ENCODE measurements at places on chromosomes 7 and 10.

GRCh38 chr10:79944428-79945395 lies 4.2 kb downstream of the SFTPD start:
- DNase-seq: no peak

DNA sequence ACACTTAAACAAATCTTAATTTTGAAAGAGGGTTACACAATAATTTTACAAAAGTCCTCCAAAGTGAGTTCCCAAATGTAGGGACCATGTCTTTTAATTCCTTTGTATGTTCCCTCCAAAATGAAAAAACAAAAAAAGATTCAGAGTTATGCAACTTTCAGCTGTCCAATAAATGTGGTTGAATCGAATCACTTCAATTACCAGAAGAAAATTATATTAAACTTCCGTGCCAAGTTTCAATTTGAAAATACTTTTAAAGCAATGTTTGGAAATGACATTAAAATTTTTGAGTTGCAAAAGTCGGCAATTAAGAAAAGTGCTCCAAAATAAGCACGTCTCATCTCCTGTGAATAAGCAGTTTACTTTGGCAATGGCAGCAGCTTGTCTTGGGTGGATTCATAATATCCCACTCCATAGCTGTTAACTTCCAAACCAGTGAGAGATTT lies 60.3 kb upstream of the C1GALT1 start:
- DNase-seq: no peak

DNA sequence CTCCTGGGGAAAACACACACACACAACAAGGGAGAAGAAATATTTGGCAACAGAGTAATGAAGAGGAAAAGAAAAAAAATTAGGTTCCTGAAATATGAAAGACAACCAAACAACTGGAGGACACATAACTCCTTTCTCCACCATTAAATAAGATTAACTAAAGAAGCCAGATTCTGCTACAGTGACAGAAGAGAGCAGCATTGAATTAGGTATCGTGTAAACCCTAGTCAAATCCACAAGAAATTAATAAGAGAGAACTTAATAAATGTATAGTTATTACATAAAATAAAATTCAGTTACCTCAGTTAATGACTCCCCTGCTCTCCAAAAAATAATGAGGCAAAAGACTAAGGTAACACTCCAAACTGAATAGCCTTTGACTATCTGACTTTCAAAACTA lies 306.7 kb downstream of the CRPPA start:
- DNase-seq: peak; percentile 35

DNA sequence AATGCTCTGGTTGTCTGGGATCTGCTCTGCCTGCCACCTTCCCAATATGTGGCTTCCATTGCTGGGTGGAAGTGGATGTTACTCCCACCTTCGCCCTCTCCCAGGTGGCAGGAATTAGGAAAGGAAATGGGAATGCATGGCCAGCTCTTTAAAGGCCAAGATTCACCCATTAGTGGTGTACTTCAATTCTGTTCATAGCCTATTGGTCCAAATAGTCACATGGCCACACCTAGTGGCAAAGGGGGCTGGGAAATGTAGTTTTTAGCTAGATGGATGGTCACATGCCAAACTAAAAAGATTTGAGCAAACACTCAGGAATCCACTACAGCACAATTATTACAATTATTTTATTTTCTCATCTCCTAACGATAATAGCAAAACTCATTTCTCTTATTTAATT lies 135.1 kb downstream of the NPY start:
- no peak for DNase-seq

GRCh38 chr10:47222461-47222860 lies 77.5 kb upstream of the GDF10 start:
- no peak for DNase-seq

DNA sequence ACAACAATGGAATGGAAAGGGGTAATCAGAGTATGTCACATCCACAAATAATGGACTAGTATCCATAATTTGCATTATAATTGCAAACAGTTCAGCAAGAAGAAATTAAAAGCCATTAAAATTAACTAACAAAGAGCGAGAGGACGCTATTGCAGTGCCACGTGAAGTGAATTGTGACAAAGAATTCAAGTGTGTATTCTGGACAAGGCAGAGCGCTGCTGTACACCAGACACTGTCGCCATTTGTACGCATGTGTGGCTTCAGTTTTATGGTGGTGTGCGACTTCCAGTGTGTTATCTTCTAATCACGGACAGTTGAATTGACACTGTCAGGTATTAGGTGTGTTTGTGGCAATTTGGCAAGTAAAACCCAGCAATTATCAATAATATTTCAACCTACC lies 11.3 kb downstream of the CYP3A5 start:
- no peak for DNase-seq

DNA sequence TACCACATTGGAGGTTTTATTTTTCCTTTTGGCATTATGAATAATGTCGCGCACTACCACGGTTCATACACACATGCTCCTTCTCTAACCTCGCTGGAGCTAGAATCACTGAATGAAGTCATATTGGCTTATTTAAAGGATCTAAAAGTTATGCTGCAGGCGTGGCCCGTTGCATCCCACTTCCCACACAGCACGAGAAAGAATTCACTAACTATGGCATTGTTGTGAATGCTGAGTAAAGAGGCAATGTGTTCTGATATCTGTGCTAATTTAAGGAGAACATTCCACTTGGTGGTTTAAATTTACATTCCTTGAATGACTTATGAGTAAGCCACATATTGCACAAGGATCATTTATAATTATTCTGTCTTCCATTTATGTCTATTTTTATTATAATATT lies 20.7 kb downstream of the TCERG1L start:
- no peak for DNase-seq

DNA sequence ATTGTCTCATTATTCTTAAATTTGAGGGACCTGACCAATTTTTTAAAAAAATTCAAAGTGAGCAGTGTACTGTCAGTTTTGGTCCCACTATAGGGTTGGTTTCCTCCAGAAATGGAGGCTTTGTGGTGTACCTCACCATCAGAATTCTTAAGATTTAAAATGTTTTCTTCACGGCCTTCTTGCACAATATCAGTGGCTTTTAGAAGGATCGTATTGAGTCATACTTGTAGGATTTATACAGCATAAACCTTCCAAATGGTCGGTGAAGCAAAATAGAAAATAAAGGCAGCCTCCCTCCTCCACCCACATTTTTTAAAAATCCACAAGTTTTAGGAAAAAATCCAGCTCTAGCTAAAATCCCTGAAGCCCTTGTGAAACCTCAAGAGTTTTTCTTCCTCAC lies 126.4 kb downstream of the RNLS start:
- DNase-seq: peak; percentile 32

DNA sequence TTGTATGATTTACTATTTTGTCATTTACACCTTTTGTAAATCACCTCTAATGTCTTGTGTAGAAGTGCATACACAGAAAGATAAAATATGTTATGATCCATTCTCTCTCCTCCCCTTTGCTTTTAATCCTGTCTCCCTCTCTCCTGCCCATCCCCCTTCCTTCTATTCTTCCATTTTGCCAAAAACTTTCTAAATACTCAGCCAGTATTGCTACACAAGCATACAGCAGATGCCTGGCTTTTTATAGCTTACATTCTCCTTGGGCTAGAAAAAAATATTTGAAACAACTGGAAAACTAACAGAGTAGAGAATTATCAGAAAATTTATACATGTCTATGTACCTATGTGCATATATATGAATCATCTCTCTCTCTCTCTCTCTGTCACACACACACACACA lies 308.7 kb upstream of the BMPER start:
- no peak for DNase-seq

GRCh38 chr7:50712252-50713122 lies 70.2 kb downstream of the GRB10 start:
- no peak for DNase-seq

GRCh38 chr7:32489788-32490126 lies 423 bp downstream of the LSM5 start:
- no peak for DNase-seq

GRCh38 chr10:70355051-70356021 lies 27.1 kb downstream of the LRRC20 start:
- no peak for DNase-seq

DNA sequence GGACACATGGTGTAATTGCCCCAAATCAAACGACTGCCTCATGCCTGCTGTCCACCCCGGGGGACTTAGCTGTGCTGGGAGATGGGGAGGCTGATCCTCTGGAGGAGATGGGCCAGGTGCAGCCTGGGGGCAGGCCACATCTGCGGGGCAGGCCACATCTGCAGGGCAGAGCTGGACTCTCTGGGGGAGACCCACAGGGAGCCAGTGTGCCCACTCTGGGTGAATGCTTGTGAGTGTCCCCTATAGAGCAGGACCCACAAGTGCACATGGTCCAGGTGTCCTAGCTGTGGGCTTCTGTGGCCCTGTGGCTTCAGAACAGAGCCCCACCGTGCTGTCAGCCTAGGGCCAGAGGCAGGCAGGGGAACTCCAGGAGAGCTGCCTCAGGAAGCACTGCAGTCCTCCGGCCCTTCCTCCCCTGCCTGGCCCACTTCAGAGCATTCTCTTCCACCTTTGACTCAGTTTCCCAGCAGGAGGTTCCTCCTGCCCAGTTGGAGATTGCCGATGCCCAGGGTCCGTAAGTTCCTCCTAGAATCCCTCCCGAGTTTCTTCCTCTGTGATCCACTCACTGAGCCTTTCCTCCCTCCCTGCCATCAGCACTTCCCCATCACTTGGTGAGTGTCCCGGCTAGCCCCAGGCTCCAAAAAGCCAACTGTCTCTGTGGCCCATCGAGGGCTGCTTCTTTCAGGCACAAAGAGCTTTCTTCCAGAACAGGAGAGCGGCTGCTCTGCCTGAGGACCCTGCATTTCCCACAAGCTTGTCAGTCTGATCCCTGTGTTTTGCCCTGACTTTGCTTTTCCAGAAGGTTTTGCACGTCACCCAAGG lies 50.3 kb downstream of the ADCYAP1R1 start:
- no peak for DNase-seq

DNA sequence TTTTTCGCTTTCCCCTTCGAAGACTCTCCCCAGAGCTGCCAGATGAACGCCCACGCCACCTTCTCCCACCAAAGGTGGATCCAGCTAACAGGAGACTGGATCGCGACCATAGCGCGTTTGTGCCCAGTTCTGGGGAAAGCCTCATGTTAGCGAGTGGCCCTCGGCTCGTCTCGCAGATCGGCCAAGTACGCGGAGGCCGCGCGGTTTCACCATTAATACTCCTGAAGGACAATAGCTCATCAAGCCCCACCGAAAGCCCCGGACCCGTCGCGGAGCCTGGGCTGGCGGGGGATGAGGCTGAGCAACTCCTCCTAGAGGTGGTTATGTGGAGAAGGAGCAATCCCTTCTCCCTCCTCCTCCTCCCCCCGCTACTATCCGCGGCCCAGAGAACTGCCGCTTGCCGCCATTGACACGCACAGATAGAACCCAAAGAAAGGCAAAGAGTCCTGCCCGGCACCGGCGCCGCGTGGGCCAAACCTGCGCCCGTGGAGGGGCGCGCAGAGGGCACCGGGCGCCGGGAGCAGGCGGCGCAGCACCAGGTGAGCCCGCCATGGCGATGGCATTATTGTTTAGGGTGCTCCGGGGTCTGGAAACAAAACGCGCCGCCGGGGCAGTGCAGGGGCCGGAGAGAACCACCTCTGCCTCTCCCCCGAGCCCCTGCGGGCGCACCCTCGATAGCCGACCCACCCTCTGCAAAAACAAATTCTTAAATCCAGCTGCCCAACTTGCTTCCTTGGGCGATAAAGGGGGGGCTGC lies at the start of gene MACROH2A2:
Gene MACROH2A2 (plus strand): TSS at position 385 of the 756 bp plus-strand sequence. CDS start 22,813 bp downstream, outside the sequence.
- peak; percentile 91 for DNase-seq

- DNase-seq: no peak
These were observed 44.7 kb upstream of the AQP1 start for GRCh38 chr7:30866939-30867338.

- DNase-seq: no peak
These were observed 13.3 kb downstream of the CYP2W1 start for GRCh38 chr7:996079-996872.

GRCh38 chr7:43655584-43655983 lies 72.7 kb downstream of the STK17A start:
- DNase-seq: no peak

GRCh38 chr7:157440346-157441022 lies 103.7 kb downstream of the DNAJB6 start:
- DNase-seq: no peak

DNA sequence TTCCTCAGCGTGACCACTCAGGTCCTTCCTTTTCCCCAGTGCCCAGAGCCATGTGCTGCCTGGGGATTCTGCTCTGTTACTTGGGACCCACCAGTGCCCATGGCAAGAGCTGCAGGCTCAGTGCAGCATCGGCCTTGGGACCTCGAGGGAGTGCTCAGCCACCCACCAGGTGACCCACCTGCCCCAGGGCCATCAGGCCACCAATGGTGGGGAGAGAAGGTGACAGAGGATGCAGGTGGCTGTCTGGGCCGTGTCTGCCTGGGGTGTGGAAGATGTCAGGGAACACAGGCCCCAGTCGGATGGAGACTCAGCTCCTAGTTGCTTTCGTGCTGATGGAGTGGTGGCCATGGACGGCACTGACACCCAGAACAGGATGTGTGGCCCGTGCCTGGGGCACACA lies 104.7 kb upstream of the FAM20C start:
- DNase-seq: no peak

DNA sequence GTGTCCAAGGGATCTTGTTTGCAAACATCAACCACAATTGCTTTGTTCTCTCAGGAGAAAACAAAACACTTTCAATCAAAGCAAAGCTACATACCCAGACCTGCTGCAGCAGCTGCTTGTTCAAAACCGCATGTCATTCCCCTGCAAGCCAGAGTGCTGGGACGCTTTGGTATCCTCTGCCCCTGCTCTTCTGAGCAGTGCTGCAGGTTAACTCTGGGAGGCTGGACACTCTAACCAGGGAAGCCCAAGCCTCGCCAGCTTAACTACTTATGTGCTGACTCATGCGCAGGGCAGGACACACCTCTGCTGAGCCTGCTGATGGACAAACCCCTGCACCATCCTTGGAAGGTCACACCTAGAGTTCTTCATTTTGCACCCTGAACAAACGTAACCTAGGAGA lies 28.2 kb upstream of the ASAH2 start:
- DNase-seq: peak; percentile 4

- no peak for DNase-seq
These were observed 1.6 kb upstream of the CDK13 start for GRCh38 chr7:39948375-39948955.

GRCh38 chr10:119251315-119251708 lies 43.9 kb downstream of the GRK5 start:
- DNase-seq: peak; percentile 68

- no peak for DNase-seq
These were observed 24.3 kb downstream of the SLC29A3 start for GRCh38 chr10:71343392-71343773.

- DNase-seq: peak; percentile 60
These were observed 758.0 kb upstream of the LRRTM3 start for GRCh38 chr10:66167816-66168215.
